Astrocyte (in vitro differentiated cells and primary cell): ENCODE measurements at places on chromosomes 1 and 21. TPM values are rescaled to one million over a fixed set of nuclear protein-coding genes. Genes with fewer than 3 reads are reported as not detected.

- DNase-seq: no peak
Measured at GRCh38 chr21:31766899-31767298, 35.0 kb upstream of the SCAF4 start.

KRTAP13-2 gene
- total RNA-seq: not detected in 2 replicates

ZNF697 gene
- 46.1 and 58.4 TPM in 2 replicates for total RNA-seq

DNA sequence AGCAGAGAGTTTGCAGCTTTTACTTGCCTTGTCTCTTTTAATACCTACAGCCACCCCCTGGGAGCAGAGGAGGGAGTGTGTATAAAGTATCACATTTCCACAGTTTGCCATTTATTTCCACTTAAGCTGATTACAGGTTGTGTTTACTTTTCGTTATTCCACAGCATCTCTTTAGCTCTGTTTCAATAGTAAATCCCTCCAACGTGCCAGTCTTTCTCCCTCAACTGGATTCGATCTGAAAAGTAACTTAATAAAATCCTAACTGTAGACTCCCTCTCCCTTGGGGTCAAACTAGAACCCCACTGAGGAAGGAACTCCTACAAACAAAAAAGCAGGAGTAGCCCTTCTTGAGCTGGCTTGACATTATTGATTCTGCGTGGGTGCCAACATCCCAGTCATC, 3.1 kb upstream of the FCGR2A start:
- DNase-seq: no peak

GRCh38 chr1:226640321-226641136, 92.0 kb downstream of the STUM start:
- no peak for DNase-seq

COL16A1 gene
- total RNA-seq: 42.9 and 56.5 TPM in 2 replicates

- peak; percentile 89 for DNase-seq
Measured at GRCh38 chr1:20426923-20427322, 59.1 kb downstream of the CAMK2N1 start.

GSTM5 gene
- total RNA-seq: not detected in 2 replicates

DNA sequence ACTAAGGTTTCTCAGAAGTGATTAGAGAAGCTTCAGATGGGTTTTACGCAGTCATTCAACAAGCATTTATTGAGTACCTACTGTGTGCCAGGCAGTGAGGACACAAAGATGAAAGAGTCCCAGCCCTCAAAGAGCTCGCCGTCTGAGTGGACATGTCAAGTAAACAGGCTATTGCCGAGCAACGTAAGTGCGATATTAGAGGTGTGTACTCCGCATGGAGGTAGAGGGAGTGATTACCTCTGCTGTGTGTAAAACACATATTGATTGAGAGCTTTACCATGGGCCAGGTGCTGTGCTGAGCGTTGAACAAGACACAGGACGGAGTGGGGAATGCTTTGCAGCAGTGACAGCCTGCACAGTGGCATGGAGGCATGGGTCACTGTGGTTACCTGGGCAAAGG, 49.5 kb upstream of the GPR37L1 start:
- DNase-seq: no peak

TXLNA gene
- total RNA-seq: 65.8 and 66.6 TPM in 2 replicates

GRCh38 chr1:17915511-17916197, 160.5 kb downstream of the ACTL8 start:
- no peak for DNase-seq

MPL gene
- not detected in 2 replicates for total RNA-seq

DNA sequence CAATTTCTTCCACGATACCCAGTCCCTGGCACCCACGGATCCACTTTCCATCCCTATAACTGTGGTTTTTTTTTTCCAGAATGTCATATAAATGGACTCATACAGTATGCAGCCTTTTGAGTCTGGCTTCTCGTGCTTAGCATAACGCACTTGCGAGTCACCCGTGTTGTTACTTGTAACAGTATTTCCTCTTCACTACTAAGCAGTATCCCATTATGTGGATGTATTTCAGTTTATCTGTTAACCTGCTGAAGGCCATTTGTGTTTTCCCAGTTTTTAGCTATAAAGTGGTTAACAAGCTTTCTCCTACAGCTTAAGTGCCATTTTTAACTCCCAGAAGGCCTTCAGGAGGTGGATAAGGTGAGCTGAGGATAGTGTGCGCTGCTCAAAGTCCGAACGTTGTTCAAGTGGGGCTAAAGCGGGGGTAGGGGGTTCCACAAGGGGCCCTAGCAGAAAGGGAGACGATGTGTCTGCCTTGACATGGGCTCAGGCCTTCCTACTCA, 829 bp downstream of the ADAR start:
- DNase-seq: peak; percentile 74

TSPAN2 gene
- 23.7 and 32.8 TPM in 2 replicates for total RNA-seq

S1PR1 gene
- total RNA-seq: 10.6 and 14.4 TPM in 2 replicates

DNA sequence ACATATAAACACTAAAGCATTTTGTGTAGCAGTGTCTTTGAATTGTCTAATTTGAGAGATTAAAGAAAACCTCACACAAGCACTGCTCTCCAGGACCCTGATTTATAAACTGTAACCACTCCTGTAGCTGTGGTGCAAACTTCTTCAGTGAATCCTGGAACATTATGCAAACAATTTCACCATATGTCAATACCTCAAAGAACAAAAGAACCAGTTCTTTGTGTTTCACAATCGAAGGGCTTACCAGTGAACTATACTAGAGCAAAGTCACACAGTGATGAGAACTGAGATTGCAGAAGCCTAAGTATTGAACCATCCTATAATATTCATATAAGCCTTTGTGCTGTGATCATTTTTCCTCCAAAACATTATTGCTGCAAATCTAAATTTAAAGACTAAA, 21.5 kb downstream of the DPH5 start:
- no peak for DNase-seq

GRCh38 chr1:59261537-59261936, 35.4 kb upstream of the FGGY start:
- no peak for DNase-seq

DNA sequence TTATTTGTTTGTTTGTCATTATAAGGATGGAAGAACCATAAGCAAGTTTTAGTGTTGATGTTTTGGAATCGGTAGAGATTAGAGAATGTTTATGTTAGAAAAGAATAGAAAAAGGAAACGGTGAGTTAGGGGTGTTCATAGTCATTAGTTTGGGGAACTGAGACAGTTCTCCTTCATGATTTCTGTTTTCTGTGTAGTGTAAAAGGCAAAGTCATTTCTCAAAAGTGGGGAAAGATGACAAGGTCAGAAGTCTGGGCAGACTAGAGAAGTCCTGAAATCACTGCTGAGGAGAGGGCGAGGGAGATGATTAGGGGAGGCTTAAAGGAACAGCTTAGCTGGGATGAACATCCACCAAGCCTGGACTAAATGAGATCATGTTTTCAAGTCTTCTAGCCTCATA, 498.9 kb downstream of the TTLL7 start:
- no peak for DNase-seq

DNA sequence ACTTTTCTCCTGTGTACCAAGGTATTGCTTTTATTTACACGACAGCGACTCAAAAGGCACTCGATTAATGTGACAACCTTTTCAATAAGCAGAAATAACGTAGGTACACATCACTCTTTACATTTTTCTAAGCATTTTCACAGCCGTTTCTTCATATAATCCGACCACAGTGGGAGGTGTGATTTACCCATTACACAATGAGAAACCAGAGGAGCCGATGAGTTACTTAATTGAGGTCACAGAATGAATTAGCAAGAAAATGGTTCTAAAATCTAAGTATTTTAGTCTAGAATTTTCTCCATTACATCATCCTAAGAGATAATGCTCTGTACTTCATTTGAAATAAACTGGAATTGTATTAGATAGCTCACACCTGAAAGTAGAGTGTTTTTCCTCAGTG, 71.5 kb downstream of the UMODL1 start:
- DNase-seq: no peak

GRCh38 chr1:231731268-231731667, 104.7 kb downstream of the DISC1 start:
- no peak for DNase-seq

IFI44L gene
- total RNA-seq: 184 and 271 TPM in 2 replicates

DNA sequence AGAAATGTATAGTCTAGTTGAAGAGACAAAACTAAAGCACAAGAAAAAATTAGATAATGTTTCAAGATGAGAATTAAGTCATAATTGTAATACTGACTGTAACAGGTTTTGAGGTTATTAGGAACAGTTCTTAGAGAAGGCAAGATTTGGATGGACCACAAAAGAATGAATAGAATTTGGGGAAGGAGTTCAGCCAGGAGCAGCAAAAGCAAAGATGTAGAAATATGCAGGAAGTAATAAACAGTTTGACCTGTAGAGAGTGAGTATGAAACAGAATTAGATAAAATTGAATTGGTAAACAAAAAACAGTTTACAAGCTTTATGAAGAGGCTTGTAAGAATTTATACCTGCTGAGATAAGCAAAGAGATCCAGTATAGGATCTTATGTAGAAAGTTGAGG, 16.3 kb downstream of the VPS45 start:
- DNase-seq: peak; percentile 19

- no peak for DNase-seq
Measured at GRCh38 chr1:62941780-62942179, 157.8 kb downstream of the ATG4C start.

DNA sequence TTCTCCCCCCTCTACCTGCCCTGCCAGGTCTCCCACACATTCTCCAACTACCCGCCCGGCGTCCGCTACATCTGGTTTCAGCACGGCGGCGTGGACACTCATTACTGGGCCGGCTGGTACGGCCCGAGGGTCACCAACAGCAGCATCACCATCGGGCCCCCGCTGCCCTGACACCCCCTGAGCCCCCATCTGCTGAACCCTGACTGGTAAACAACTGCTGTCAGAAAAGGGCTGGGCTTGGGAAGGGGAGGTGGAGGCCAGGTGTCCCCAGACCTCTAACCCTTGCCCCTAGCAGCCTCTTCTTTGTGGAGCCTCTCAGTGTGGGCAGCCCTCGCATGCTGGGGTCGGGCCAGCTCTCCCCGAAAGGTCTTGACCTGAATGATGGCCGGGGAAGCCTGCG, 2.9 kb upstream of the FBXO6 start:
- DNase-seq: no peak

DNA sequence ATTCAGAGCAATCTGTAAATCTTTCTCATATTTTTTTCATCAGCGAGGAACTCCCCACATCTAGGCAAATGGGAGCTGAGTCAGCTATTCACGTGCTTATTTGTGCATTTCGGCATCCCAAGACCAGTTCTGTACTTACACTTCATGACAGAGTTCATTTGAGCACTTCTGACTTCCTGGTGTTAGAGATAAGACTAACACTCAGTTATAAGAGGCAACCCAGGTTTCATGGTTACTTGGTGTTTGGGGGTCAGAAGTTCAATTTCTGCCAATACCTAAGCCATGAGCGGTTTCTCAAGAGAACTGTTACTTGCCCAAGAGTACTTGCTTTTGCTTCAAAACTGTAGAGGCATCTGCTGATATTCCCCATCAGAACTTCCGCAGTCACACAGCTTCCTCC, 24.1 kb upstream of the DESI2 start:
- DNase-seq: no peak
